ENCODE measurements at places on chromosomes 6 and 20.
A peak's percentile ranks its signal among the peaks of the same experiment; 100 is the strongest.

DNA sequence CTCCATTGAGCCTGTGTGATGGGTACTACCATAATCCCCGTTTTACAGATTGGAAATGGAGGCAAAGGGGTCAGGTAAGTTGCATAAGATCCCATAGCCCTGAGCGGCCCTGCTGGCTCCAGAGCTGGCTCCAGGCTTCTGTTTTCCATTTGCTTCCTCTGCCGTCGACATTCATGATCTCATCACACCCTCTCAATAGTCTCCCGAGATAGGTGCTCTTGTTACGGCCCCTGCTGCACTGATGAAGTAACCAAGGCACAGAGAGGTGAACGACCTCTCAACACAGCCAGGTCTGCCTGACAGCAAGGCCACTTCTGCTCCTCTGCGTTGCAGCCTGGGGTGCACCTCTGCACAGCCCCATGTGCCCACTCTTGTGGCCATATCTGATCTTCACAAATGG lies 16.9 kb downstream of the CDH22 start:
- H3K4me1 ChIP-seq, result no peaks in the 10 kb centered on the region
- H3K4me3 ChIP-seq, result no peak overlapping the region
- no peak overlapping the region for H3K27ac ChIP-seq
- no peaks in the 10 kb centered on the region for H3K36me3 ChIP-seq
- DNase-seq, result no peak

GRCh38 chr6:25615471-25615870 lies 36.5 kb upstream of the SCGN start:
- H3K27ac ChIP-seq, result no peak overlapping the region
- no peak overlapping the region for H3K4me3 ChIP-seq
- no peaks in the 10 kb centered on the region for H3K27me3 ChIP-seq
- H3K4me1 ChIP-seq, result no peaks in the 10 kb centered on the region

DNA sequence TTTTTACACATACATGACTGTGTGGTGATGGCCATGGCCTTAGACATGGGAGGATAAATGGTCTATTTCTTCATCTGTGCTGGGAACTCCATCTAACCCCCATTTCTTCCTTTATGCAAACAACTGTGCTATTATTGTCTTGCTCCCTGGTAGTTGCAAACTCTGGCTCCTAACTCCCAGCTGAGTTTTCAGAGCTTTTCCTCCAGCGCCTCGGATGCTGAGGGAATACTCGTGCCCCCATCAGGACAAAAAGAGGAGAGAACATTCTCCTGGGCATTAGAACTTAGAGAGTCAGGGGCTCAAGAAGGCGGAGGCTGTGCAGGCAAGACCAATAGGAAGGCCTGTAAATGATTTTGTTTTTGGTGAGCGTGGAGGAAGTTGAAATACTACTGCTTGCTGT lies 2.1 kb downstream of the DAAM2 start:
- H3K36me3 ChIP-seq, result no peaks in the 10 kb centered on the region
- H3K4me3 ChIP-seq, result no peak overlapping the region
- H3K4me1 ChIP-seq, result no peaks in the 10 kb centered on the region
- no peak for DNase-seq

DNA sequence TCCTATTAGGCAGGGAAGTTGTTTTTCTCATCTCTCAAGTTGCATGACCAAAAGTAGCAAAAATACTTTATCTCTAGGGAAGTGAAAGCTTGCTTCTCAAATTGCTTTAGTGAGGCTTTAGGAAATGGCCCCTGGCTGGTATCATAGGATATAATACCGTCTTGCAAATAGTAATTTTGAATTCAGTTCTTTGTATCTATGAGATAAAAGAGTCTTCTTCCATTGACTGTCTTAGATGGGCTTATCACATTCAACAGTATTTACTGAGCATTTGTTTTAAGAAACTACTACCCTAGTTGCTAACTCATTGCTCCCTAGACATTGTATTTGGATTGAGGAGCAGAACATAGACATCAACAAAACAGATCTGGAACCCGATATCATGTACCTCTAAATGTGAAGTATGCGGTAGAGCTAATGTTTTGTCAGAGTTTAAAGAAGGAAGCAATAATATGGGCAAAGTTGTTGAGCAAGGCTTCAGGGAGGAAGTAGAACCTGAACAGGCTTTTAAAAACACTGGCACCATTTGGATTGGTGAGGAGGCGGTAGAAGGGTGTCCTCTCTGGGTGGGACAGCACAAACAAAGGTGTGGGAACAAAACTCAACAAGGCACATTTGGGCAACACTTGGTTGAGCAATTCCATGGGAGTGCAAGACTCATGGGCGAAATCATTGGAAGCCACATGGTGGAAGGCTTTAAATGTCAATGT lies 101.5 kb downstream of the SGK1 start:
- no peaks in the 10 kb centered on the region for H3K36me3 ChIP-seq
- H3K4me3 ChIP-seq, result no peak overlapping the region
- no peaks in the 10 kb centered on the region for H3K4me1 ChIP-seq
- H3K27me3 ChIP-seq, result no peaks in the 10 kb centered on the region
- DNase-seq, result peak; percentile 16
- no peak overlapping the region for H3K27ac ChIP-seq

GRCh38 chr6:144474290-144474689 lies 189.2 kb downstream of the UTRN start:
- H3K27ac ChIP-seq, result no peak overlapping the region
- H3K4me3 ChIP-seq, result no peak overlapping the region
- H3K4me1 ChIP-seq, result no peaks in the 10 kb centered on the region
- no peak for DNase-seq
- H3K27me3 ChIP-seq, result no peaks in the 10 kb centered on the region

- H3K36me3 ChIP-seq, result no peaks in the 10 kb centered on the region
- H3K27ac ChIP-seq, result no peak overlapping the region
- DNase-seq, result peak; percentile 18
- peaks cover 16% of the 10 kb centered on the region for H3K27me3 ChIP-seq
- H3K4me3 ChIP-seq, result no peak overlapping the region
These were observed 16.9 kb downstream of the TDRD6 start for GRCh38 chr6:46704562-46704961.

GRCh38 chr6:68760941-68761676 lies 126.0 kb downstream of the ADGRB3 start:
- no peaks in the 10 kb centered on the region for H3K27me3 ChIP-seq
- H3K4me1 ChIP-seq, result no peaks in the 10 kb centered on the region
- no peak overlapping the region for H3K27ac ChIP-seq
- H3K4me3 ChIP-seq, result no peak overlapping the region
- no peaks in the 10 kb centered on the region for H3K36me3 ChIP-seq
- DNase-seq, result no peak

DNA sequence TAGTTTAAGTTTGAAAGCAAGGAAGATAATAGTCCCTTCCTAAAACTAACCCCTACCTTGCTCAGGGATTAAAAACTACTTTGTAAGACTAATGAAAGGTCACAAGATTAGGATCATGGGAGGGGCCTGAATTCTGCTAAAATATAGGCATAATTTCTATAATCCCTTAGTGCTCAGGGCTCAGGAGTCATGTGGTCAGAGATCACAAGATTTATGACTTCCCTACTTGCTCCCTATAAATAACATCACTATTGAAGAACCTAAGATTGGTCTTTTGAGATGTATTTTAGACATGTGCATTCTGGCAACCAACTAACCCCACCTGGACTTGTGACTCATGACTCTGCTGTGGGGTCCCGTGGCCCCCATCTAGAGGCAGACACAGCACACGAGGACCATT lies 81.1 kb downstream of the STMND1 start:
- no peaks in the 10 kb centered on the region for H3K36me3 ChIP-seq
- no peak overlapping the region for H3K27ac ChIP-seq
- no peak overlapping the region for H3K4me3 ChIP-seq
- no peaks in the 10 kb centered on the region for H3K4me1 ChIP-seq
- DNase-seq, result no peak

DNA sequence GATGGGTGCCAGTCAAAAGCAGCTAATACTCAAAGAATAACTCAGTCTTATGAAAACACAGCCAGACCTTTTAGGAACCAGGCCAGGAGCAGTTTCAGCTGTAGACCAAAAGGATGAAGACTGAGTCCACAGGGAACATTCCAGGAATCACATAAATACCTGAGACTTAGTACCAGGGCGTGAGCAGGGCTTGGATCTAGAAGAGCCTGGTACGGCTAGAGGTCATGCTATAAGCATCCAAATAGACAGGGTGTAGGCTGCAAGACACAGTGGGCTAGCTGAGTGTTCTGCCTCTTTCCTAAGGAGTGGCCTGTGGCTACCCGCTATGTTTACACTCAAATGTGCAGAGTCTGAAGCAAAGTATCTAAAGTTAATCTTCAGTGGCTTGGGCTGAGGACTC lies 29.5 kb upstream of the LRRC1 start:
- H3K27ac ChIP-seq, result no peak overlapping the region
- H3K36me3 ChIP-seq, result no peaks in the 10 kb centered on the region
- no peak for DNase-seq
- H3K4me3 ChIP-seq, result no peak overlapping the region
- no peaks in the 10 kb centered on the region for H3K27me3 ChIP-seq

DNA sequence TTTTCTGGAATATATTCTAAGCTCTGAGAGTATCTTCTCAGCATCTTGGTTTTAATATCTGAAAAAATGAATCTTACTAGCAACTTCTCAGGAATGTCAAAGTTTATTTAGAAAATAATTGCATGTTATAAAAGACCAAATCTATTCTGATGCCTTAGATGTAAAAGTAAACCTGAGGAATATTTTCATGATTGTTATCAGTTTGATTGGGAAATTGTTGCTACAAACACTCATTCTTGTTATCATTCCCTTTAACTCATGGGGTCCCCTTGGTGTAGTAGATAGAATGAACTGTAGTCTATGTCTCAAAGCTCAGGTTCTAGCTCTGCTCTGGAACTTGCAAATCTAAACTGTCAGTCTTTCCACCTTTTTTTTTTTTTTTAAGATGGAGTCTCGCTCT lies 50.0 kb downstream of the SNRNP48 start:
- H3K36me3 ChIP-seq, result no peaks in the 10 kb centered on the region
- no peaks in the 10 kb centered on the region for H3K4me1 ChIP-seq
- DNase-seq, result no peak
- H3K27me3 ChIP-seq, result peaks cover 3% of the 10 kb centered on the region
- no peak overlapping the region for H3K27ac ChIP-seq
- no peak overlapping the region for H3K4me3 ChIP-seq

DNA sequence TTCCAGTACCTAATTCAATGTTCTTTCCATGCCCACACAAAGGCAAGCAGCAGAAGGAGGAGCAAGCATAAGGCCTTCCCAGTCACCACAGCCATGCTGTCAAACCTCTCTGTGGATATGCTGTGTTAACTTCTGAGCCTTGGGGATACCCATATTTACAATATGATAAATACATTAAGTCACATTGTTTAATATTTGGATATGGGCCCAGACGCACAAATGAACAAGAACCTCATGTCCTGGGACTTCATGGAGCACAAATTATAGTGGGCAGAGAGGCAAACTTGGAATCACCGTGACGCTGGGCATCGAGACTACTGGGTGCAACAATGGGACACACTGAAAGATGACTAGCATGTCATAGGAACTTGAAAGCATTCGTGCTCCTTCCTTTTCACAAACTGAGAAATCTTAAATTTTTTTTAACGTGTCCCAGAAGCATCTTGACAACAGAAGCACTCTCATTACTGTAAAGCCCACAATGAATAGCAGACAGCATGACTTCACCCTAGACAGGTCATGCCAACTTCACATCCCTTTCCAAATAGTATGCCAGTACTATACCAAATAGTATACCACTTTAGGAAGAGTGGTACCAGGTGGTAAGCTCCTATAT lies 16.0 kb downstream of the SOD2 start:
- H3K27me3 ChIP-seq, result no peaks in the 10 kb centered on the region
- H3K4me3 ChIP-seq, result no peak overlapping the region
- H3K27ac ChIP-seq, result no peak overlapping the region

- no peak for DNase-seq
- H3K4me3 ChIP-seq, result no peak overlapping the region
- H3K36me3 ChIP-seq, result no peaks in the 10 kb centered on the region
- H3K27ac ChIP-seq, result no peak overlapping the region
These were observed 802.0 kb downstream of the C6orf118 start for GRCh38 chr6:164507206-164507940.

DNA sequence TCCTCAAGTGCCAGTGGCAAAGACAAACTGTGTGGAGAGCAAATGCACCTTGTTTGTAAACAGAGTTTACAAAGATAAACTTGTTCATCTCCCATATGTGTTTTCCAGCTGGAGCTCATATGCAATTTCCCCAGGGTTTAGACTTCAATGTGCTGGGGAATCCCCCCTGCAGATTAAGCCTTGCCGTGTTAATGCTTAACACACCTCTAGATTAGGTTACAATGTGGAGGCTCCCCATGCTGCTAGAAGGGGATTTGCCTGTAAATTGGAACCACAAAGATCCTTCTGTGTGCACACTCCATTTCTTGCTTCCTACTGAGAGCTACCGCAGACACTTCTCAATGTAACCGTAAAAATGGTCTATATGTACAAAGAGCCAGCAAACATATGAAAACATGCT lies 263.1 kb downstream of the TBX18 start:
- no peaks in the 10 kb centered on the region for H3K4me1 ChIP-seq
- no peak for DNase-seq
- H3K36me3 ChIP-seq, result no peaks in the 10 kb centered on the region
- H3K27ac ChIP-seq, result no peak overlapping the region
- no peaks in the 10 kb centered on the region for H3K27me3 ChIP-seq

DNA sequence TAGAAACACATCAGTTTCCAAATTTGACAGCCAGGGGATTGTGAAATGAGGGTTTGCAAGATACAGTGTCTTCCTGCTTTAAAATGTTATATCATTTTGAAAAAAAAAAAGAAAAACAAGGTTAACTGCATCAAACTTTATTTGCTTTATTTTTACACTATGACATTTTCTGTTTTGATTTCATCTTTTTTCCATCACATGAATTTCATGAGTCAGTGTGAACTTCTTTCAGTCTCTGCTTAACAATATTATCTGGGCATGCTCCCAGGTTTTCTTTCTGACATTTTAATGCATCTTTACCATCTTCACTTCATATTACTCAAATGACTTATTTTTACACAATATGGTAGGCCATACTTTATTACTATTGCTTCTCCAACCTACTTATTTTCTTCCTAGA lies 1.9 kb downstream of the NCOA7 start:
- no peak overlapping the region for H3K4me3 ChIP-seq
- no peak overlapping the region for H3K27ac ChIP-seq
- no peaks in the 10 kb centered on the region for H3K27me3 ChIP-seq
- H3K36me3 ChIP-seq, result no peaks in the 10 kb centered on the region
- H3K4me1 ChIP-seq, result peaks cover 27% of the 10 kb centered on the region

- H3K27ac ChIP-seq, result no peak overlapping the region
- H3K36me3 ChIP-seq, result no peaks in the 10 kb centered on the region
- no peak for DNase-seq
These were observed 661.3 kb downstream of the BCKDHB start for GRCh38 chr6:80767808-80768207.

Measured in CD4-positive, alpha-beta T cell (primary cell).